ENCODE measurements at places on chromosomes 7 and 10.

DNA sequence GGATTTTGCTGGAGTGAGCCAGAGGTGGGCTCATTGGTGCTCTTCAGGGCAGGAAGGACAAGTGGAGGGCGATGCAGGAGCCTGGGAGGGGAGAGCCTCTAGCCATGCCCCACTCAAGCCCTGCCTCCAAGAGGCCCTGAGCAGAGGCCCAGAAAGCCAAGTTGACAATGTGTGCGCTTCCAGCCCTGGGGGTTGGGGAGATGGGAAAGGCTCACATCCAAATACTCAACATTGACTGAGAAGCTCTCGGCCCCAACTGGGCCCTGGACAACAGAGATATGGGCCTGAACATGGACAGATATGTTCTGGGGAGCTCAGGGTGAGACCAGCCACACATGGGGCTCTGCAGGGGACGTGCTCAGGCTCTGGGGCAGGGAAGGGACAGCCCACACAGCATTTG lies 39.0 kb downstream of the FRMPD2 start:
- DNase-seq, result no peak

- no peak for DNase-seq
These were observed 109.0 kb upstream of the PRKCQ start for GRCh38 chr10:6689036-6689435.

GRCh38 chr7:69773535-69774225 lies 175.4 kb downstream of the AUTS2 start:
- DNase-seq, result no peak

GRCh38 chr10:91088300-91089140 lies 131.9 kb upstream of the PCGF5 start:
- no peak for DNase-seq

GRCh38 chr10:24128066-24128730 lies 80.7 kb upstream of the KIAA1217 start:
- no peak for DNase-seq

DNA sequence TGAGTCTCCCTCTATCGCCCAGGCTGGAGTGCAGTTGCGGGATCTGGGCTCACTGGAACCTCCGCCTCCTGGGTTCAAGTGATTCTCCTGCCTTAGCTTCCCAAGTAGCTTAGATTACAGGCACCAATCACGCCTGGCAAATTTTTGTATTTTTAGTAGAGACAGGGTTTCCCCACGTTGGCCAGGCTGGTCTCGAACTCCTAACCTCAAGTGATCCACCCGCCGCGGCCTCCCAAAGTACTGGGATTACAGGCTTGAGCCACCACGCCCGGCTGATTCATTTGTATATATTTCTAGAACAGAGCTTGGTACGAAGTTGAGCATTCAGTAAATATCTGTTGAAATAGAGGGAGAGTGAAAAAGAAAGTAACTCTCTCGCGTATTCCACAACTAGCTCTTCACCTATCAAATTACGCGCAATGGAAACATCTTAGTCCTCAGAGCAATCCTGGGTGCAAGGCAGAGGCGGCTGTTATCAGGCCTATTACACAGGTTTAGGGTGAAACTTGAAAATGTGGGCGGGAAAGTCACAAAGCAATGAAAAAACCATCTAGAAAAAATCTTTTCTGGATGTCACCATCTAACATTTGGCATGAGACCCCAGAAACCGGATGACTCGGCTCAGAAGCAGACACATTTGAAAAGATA lies 707 bp upstream of the GHITM start:
- DNase-seq, result peak; percentile 21

- peak; percentile 46 for DNase-seq
These were observed 108.8 kb upstream of the PCLO start for GRCh38 chr7:83271212-83272099.

- DNase-seq, result no peak
These were observed 190.8 kb upstream of the PRKCQ start for GRCh38 chr10:6770846-6771245.

Data from D341Med (cell line).